Activated CD4-positive, alpha-beta T cell treated with anti-CD3 and anti-CD28 coated beads for 36 hours (primary cell): ENCODE measurements at places on chromosomes 12 and 14. TPM values are rescaled to one million over a fixed set of nuclear protein-coding genes. Genes with fewer than 3 reads are reported as not detected.

DNA sequence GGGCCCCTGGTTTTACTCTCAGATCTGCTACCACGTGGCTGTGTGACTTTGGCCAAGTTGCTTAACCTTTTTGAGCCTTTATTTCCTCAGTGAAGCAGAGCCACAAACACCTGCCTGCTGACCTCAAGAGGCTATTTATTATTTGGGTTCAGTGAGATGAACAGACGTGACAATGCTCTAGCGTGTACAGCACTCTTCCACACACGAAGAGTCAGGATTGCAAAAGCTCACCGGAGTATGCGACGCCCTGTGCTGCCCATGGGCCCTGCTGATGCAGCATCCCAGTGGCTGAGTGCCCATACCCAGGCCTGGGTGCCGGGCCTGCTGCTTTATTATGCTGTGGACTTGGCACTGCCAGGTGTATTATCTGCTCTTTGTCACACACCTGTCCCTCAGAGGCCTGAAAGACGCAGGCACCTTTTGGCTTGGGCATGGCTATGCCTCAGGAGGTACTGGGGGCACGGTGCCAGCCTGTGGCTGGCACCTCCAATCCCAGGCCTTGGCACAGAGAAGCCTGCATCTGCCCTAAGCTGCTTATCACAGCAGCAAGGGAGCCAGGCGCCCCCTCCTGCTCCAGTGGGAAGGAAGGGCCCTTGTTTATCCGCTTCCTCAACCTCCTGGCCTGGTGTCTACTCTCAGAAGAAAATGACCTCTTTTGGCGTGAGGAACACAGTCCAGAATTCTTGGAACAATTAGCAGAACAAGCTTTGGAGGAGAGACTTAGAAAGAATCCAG, 22.3 kb upstream of the TC2N start:
- no peak for DNase-seq

The GPR137C gene
- 0.14 TPM for total RNA-seq

- DNase-seq, result no peak
Observed at GRCh38 chr14:37087520-37087919, 84.9 kb downstream of the SLC25A21 start.

The OR10A7 gene
- total RNA-seq, result not detected

- no peak for DNase-seq
Observed at GRCh38 chr14:27506272-27506671, 908.4 kb upstream of the NOVA1 start.

DNA sequence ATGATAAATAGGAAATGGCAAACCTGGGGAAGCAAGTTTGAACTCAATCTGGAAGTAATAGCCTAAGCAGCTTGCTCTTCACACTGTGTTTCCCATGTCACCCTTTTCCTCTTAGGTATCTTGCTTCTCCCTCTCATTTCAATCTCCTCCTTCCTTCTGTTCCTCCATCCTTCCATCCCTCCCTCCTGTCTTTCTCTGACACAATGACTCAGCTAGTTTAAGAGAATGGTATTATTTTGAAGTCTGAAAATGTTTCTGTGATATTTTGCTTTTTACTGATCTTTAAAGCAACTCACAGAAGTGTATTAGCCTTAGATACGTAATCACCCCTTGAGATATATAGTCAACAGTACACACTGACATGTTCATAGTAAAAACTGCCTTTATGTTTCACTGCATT, 55.9 kb upstream of the FGD4 start:
- DNase-seq, result no peak
